ENCODE measurements at places on chromosomes 7 and 10.

- no peak for DNase-seq
Observed at GRCh38 chr7:16770657-16771329, 17.2 kb downstream of the TSPAN13 start.

DNA sequence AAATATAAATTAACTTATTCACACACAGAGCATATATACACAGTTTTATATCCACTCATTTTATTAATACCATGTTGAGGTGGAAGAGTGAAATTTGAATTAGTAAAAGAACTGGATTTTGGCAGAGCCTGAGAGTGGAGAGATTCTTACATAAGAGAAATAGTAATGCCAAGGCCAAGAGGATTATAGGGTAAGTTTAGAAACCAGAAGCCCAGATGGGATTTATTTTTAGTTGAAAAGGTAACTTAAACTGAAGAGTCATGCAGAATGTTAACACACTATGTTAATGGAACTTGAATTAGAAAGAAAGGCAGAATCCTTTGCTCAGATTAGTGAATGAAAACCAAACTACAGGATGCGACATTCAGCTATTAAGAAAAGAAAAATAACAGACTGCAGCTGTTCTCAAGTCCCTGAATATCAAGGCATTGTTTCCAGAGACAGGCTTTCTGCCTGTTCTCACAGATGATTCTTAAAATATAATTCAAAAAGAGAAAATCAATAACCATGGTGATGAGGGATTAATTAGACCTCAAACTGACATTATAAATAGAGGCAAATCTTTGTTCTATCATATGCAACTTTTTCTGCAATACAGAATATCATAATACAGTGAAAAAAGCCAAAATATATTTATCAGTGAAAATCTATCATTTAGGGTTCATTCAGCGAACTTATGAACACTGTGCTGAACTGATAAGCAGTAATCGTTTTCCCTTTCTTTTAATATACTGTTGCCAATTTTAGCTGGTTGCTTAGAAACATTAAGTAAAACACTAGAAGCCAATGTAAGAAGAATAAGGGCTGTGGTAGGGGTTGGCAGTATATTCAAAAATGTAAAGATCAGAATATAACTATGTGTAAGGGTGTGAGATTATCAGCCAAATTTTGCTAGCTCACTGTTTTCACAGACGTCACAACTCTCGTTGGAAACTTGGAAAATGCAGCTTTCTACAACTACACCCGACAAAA is 34.4 kb downstream of the HECTD2 start:
- DNase-seq, result no peak

- no peak for DNase-seq
Observed at GRCh38 chr7:88276605-88277153, 30.0 kb downstream of the STEAP4 start.

DNA sequence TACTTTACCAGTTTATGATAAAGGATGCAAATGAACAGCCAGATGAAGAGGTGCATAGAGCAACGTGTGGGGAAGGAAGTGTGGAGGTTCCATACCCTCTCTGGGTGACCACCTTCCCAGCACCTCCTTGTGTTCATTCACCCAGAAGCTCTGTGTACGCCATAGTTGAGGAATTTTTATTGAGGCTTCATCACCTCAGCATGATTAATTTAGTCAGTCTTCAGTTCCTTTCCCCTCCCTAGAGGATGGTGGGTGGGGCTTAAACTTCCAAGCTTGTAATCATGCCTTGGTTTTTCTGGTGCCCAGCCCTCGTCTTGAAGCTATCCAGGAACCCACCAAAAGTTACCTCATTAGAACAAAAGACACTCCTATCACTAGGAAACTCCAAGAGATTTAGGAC is 162.7 kb downstream of the PLCE1 start:
- DNase-seq, result no peak

GRCh38 chr7:25215694-25216335 is 12.5 kb downstream of the NPVF start:
- DNase-seq, result no peak

DNA sequence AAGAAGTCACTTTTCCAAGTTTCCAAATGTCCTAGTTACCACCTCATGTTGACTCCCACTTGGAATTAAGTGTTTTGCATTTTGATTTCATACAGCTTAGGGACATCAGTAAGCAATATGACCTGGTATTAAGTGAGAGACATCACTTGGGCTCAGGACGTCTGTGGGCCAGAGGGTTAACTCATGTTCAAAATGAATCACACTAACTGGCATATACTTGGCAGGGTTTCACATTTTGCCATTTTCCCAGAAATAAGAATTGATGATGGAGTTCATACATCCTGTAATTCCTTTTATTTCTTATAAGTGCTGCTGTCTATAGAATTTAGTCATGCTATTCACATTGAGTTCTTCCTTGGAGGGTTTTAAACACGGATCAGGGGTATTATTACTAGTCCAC is 516.5 kb downstream of the PHTF2 start:
- DNase-seq, result no peak

GRCh38 chr7:6232534-6232933 is 39.9 kb downstream of the CYTH3 start:
- DNase-seq, result no peak

DNA sequence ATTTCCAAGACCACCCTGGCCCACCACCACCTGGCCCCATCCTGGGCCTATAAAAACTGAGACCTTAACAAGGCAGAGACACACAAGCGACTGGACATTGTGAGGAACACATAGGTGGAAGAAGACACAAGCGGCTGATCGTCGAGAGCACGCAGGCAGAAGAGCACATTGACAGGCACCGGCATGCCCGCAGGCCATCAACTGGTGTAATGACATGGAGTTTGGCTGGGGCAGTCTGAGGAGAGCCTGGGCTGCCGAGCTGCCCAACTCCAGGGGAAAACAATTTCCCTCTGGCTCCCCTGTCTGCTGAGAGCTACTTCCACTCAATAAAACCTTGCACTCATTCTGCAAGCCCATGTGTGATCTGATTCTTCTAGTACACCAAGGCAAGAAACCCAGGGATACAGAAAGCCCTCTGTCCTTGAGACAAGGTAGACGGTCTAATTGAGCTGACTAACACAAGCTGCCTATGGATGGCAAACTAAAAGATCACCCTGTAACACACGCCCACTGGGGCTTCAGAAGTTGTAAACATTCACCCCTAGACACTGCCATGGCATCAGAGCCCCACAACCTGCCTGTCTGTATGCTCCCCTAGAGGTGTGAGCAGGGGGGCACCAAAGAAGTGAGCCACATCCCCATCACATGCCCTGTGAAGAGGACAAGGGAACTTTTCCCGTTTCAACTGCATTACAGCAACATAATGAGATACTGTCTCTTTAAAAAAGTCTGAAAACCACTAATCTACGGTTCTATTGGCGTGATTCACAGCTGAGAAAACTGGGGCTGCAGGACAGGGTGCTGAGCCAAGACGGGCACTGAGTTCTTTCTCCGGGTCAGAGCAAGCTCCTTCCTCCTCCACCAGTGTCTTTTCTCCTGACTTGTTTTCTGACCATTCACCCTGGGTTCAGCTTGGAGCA is 18.5 kb upstream of the TNS3 start:
- DNase-seq, result no peak

GRCh38 chr7:93860261-93860660 is 30.3 kb downstream of the TFPI2 start:
- DNase-seq, result no peak

DNA sequence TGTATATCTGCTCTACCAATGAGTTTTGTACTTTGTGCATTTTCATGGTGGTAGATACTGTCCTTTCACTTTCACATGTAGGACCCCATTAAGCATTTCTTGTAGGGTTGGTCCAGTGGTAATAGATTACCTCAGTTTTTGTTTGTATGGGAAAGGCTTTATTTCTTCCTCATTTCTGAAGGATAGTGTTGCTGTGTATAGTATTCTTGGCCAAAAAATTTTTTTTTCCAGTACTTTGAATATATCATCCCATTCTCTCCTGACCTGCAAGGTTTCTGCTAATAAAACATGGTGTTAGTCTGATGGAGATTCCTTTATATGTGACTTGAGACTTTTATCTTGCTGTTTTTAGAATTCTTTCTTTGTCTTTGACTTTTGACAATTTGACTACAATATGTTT is 12.0 kb downstream of the GIMAP8 start:
- DNase-seq, result no peak

DNA sequence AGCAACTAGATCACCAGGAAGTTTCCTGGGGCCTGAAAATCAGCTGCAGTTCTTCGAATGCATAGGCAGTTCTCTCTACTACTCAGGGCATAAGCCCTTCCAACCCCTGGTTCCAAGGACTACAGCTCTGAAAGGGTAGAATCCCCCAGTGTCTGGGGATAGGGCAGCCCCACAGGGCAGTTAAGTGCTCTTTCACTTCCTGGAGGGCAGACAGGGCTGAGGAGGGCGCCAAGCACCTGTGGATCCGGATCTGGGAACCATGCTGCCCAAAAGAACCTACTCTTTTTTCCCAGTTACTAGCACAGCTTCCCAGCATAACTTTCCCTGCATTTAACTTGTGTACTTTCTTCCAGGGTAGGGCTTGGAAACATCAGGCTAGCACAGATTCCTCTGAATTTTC is 41.1 kb downstream of the CXCL12 start:
- no peak for DNase-seq

DNA sequence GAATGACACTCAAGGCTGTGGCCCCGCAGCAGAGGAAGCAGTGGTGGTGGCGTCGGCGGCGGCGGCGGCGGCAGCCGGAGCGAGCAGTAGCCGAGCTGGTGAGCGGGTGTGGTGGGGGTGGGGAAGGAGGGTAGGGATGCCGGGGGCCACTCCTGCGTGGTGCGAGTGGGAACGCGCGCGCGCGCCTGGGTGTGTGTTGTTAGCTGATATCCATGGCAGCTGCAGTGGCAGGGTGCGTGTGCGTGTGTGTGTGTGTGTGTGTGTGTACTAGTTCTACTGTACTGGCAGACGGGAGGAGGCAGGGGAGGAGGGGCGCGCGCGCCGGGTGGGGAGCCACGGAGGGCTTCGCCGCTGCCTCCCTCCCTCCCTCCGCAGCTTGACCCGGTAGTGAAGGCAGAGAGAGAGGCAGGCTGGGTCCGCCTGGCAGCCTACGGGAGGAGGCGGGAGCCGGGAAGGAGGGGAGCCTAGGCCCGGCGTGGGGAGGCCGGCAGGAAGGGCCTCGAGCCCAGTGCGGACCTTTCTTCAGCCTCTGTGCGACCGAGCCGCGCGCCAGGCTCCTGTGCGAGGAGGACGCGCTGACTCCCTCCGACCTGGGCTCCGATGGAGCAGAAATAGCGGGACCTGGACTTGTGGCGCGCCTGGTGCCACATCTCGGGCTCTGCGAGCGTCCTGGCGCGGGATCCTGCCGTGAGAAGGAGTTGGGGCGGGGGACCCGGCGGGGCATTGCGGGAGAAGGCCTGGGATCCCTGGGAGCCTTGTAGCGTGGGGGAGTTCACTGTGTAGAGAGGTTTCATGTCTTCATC is at the start of gene MAGI2:
Gene MAGI2 (minus strand): TSS at position 110 of the 803 bp plus-strand sequence. CDS start 347 bp downstream, outside the sequence.
- peak; percentile 12 for DNase-seq

DNA sequence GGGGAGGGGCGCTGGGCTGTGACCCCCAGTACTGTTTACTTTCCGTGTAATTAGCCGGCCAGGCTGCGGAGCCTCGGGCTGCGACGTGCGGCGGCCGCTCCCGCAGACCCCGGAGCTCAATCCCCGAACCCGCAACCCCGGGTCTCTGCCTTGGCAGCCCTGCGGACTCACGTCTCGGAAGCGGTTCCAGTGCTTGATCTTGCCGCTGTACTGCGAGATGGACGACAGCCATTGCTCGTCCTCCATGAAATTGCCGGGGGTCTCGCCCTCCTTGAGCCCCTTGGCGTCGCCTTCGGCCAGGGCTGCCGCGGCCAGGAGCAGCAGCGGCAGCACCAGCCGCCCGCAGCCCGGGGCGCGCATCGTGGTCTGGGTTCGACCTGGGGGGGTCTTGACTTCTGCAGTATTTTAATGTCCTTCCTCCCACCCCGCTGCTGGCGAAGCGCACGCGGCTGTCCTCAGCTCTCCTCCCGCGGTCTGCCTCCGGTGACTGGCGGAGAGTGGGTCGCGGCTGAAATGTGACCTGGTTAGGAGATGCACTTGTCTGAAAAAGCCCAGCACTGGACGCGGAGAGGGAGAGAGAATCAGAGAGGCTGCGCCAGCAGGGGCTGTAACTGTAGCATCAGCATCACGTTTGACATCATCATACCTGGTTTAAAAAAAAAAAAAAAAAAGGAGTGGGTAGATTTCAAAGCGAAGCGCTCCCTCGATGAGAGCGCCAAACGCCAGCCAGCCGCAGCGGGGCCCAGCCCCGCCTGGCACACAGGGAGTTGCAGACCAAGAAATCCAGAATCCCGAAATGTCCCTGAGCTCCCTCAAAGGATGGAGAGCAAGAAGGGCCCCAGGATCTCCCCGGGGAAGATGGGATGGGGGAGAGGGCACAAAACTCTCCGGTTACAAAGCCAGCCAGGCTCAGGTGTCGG is at the start of gene SPOCK2:
Gene SPOCK2 (minus strand): TSS at position 583 of the 920 bp plus-strand sequence. CDS start 223 bp downstream, at position 360.
- DNase-seq, result peak; percentile 67

DNA sequence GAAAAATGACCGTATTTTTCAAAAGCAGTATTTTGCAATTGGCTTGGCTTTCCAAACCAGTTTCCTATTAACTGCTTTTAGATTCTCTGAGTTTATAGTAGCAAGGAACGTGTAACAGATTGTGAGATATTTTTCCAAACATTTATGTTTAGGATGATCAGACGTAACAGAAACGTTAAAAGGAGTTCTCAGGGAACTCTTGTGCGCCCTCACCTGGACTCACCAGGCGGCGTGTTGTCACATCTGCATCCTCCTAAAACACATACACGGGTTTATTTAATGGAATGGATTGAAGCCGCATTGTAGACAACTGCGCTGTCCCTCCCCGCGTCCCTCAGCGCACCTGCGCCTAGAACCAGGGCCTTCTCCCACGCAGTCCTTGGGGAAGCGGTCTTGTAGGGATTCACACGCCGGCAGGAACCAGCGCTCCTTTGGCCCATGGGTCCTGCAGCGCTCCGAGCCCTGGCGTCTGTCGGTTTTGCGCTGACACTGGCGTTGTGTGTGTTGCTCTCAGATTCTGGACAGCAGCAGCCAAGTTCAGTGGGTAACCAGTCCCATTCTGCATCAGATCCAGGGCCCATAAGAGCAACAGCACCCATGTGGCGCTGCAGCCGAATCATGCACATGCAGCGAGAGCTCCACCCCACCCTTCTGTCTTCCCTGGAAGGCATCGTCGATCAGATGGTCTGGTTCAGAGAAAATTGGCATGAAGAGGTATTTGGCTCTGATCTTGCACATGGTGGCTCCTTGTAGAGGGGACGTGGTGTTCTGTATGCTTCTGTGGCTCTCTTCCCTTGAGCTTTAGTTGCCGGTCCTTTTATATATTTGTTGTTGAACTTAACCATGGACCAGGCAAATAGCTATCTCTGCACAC is 114.9 kb downstream of the TRRAP start:
- no peak for DNase-seq

Measured in activated naive CD8-positive, alpha-beta T cell treated with anti-CD3 and anti-CD28 coated beads, Interleukin-2, amount 50 U/mL, for 24 hours (primary cell).